ENCODE measurements at places on chromosomes 12 and 14.

- no peak for DNase-seq
These were observed 110.9 kb downstream of the PPP2R5E start for GRCh38 chr14:63432228-63432627.

DNA sequence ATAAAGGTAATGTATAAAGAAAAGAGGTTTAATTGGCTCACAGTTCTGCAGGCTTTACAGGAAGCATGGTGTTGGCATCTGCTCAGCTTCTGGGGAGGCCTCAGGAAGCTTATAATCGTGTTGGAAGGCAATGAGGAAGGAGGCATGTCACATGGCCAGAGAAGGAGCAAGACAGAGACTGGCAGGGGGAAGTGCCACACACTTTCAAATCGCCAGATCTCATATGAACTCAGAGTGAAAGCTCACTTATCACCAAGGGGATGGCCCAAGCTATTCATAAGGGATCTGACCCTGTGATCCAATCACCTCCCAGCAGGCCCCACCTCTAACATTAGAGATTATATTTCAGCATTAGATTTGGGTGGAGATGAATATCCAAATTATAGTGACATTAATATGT is 26.3 kb downstream of the LDHB start:
- DNase-seq, result no peak

DNA sequence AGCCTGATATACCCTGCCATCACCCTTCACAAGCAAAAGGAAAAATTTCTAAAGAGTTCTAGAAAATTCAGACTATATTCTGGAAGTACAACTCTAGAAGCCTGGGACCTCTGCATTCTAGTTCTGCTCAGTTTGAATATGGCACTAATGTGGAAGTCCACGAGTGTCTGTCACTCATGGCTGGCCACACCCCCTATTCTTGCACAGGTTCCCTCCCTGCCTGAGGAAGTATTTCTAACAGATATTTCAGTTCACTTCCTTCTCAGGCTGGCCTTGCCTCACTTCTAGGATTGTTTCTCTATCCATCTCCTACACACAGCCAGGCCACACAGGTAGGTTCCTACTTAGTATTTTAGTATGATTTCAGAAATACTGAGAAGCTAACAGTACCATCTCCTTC is 67.4 kb downstream of the PHLDA1 start:
- no peak for DNase-seq

DNA sequence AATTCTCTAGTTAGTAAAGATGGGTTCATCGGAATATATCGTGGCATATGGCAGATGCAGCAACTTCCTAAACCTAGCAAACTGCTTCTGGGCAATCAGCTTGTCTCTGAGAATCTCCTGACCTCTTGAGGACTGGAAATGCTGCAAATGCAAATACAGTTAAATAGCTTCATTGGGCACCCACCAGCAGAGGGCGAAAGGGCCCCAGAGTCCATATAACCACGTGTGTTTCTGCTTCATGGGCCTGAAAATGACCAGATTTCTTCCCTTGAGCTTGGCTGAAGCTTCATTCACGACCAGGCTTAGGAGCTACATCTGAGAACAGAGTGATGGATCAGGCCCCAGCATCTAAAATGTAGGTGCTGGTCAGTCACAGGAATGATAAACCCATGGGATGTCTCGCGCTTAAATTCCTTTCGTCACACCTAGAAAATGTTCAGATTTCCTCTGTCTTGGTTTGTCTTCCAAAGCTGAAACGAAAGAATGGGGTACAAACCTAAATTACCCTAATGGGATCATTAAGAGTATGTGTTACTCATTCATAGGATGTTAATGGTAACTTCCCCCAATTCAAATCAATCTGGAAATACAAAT is 1482.5 kb upstream of the TMEM132C start:
- peak; percentile 22 for DNase-seq

- DNase-seq, result no peak
These were observed 379.3 kb upstream of the DCN start for GRCh38 chr12:91561958-91562325.
